Smooth muscle cell of the umbilical artery (primary cell): ENCODE measurements at places on chromosomes 6 and 20. TPM values are rescaled to one million over a fixed set of nuclear protein-coding genes. Genes with fewer than 3 reads are reported as not detected.

The PNLDC1 gene
- total RNA-seq: 0.28 TPM in 1 of 2 replicates, not detected in the other

The CPNE5 gene
- total RNA-seq: 0.18 and 0.30 TPM in 2 replicates

The IMPG1 gene
- not detected in 2 replicates for total RNA-seq

The SLC18B1 gene
- 4.1 and 6.5 TPM in 2 replicates for total RNA-seq

The ADAM33 gene
- total RNA-seq: 16.4 and 18.7 TPM in 2 replicates

The TUBB2A gene
- 67.7 and 172 TPM in 2 replicates for total RNA-seq

The RPN2 gene
- 530 and 602 TPM in 2 replicates for total RNA-seq
